Stimulated activated naive B cell treated with anti-CD40 and anti-IgM and Interleukin-4, amounts not matched to agents 10 μg/mL and 1 μg/mL and 100 μg/mL, for 72 hours (primary cell): ENCODE measurements at places on chromosomes 4 and X.
A peak's percentile ranks its signal among the peaks of the same experiment; 100 is the strongest.

- no peak for DNase-seq
- no peak overlapping the region for H3K4me3 ChIP-seq
- H3K27me3 ChIP-seq, result peaks cover 9% of the 10 kb centered on the region
- H3K27ac ChIP-seq, result no peak overlapping the region
Measured at GRCh38 chr4:128782875-128783614, 26.5 kb upstream of the JADE1 start.

GRCh38 chrX:31245714-31246113 lies 173.9 kb upstream of the FTHL17 start:
- H3K27ac ChIP-seq, result no peak overlapping the region
- H3K4me1 ChIP-seq, result peaks cover 6% of the 10 kb centered on the region
- H3K27me3 ChIP-seq, result no peaks in the 10 kb centered on the region
- H3K4me3 ChIP-seq, result no peak overlapping the region

- peaks cover 2% of the 10 kb centered on the region for H3K4me1 ChIP-seq
- H3K4me3 ChIP-seq, result no peak overlapping the region
- H3K36me3 ChIP-seq, result no peaks in the 10 kb centered on the region
- H3K27ac ChIP-seq, result no peak overlapping the region
- no peaks in the 10 kb centered on the region for H3K27me3 ChIP-seq
Measured at GRCh38 chr4:10998846-10999245, 314.3 kb upstream of the CLNK start.

DNA sequence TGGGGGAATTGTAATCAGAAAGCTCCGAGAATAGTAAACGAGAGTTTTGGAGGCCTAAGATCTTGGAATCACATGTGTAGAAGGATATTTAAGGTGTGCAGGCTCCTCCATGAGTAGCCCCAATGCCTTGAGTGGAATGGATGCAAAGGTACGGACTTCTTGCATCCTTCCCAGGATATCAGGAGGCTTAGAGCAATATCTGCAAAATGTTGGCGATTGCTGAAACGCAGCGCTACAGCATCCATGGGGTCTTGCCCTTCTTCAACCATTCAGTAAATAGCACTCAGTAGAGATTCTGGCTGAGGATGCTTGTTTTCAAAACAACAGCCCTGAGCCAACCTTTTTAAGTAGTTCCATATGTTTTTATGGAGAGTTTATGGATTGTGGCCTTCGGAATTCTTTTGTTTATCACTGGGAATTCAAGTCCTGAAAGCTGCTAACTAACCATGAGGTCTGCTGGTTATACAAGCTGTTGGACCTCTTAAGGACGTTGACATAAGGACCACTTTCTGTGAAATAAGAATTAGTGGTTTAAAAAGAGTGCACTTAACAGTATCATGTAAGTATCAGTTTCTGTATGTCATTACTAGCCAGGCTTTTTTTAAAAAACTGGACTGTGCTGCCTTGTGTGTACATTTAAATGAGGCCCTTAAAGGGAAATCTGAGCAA lies 228.8 kb upstream of the PGRMC2 start:
- H3K4me3 ChIP-seq, result no peak overlapping the region
- no peak overlapping the region for H3K27ac ChIP-seq
- no peak for DNase-seq

DNA sequence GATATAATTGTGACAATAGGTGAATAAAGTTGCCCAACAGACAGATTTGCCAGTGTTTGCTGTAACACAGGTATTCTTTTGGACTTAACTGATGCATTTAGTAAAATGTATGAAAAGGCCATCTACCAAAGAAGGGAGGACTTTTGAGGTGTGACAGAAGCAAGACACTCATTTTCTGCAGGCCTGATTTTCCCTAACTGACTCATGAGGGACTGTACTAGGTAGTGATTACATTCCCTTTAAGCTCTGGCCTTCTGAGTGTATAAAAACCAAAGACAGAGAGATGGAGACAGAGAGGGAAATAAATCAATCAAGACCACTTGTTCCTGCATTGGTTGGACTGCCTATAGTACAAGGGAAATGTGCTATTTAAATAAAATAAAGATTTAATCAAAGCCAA lies 150.8 kb upstream of the GALNT7 start:
- H3K36me3 ChIP-seq, result no peaks in the 10 kb centered on the region
- H3K4me3 ChIP-seq, result no peak overlapping the region
- no peaks in the 10 kb centered on the region for H3K4me1 ChIP-seq
- H3K27me3 ChIP-seq, result peaks cover 7% of the 10 kb centered on the region
- no peak for DNase-seq
- H3K27ac ChIP-seq, result no peak overlapping the region

- DNase-seq, result no peak
- no peaks in the 10 kb centered on the region for H3K36me3 ChIP-seq
- H3K4me1 ChIP-seq, result no peaks in the 10 kb centered on the region
- no peak overlapping the region for H3K4me3 ChIP-seq
Measured at GRCh38 chr4:20901851-20902250, 201.6 kb downstream of the PACRGL start.

DNA sequence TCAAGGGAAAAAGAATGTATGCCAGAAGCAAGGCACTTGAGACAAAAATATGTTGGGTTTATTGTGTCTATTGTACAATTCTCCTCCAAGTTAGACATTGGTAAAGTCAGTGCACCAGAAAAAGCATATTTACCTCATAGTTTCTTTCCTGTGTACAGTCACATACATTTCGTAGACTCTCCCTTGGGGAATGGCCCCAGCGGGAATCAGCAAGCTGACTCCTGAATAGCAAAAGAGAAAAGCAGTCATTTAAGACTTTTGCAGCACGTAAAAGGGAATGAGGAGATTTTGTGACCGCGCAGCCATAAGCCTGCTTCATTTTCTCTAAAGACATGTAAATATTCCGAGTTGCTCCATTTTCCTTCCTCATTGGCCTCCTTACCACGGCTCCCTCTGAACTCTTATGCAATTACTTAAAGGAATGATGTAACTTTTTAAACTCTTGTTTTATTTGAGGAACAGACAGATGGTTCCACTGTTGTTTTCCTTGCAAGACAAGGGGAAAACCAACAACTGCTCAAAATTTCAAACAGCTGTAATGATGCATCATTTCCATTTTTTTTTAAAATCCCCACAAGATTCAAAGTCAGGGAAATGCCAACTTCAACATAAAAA lies 332.7 kb downstream of the UNC5C start:
- no peaks in the 10 kb centered on the region for H3K4me1 ChIP-seq
- no peak overlapping the region for H3K4me3 ChIP-seq
- no peaks in the 10 kb centered on the region for H3K36me3 ChIP-seq
- no peaks in the 10 kb centered on the region for H3K27me3 ChIP-seq

- no peaks in the 10 kb centered on the region for H3K36me3 ChIP-seq
- H3K4me1 ChIP-seq, result peaks cover 13% of the 10 kb centered on the region
- H3K27me3 ChIP-seq, result peaks cover 54% of the 10 kb centered on the region
- H3K27ac ChIP-seq, result no peak within 1 kb of the TSS
- peak within 1 kb of the TSS; percentile 75 for H3K4me3 ChIP-seq
- no peak for DNase-seq
Measured at GRCh38 chr4:52051213-52051614, at the start of gene SPATA18. Gene SPATA18, plus strand, starts transcription at chr4:52051304. Its CDS starts 401 bp downstream, at chr4:52051705.

DNA sequence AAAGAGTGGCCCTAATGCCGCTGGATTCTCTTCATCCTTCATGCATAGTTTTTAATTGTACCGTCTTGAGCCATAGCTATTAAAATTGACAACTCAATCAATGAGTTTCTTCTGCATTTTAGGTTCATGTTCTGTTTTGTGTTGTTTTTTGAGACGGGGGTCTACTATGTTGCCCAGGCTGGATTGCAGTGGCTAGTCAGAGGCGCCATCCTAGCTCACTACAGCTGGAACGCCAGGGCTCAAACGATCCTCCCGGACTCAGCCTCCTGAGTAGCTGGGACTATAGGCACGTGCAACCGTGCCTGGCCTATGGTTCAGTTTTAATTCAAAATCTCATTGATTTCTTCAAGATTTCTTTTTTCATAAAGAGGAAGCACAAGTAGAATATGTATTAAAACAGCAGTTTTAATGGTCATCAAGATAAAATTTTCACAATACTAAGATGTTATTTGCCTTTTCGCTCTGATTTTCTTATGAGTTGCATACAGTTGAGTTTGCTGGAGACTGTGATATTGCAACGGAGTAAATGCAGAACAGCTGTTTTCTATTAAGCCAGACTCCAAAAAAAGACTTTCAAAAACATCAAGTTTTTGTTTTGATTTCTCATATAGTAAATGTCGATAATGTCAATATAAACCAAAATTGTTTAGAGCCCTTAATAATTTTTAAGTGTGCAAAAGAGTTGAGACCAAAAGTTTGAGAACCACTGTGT lies 1.1 kb upstream of the STX18 start:
- H3K27me3 ChIP-seq, result no peaks in the 10 kb centered on the region
- peak overlapping the region; percentile 97 for H3K27ac ChIP-seq
- peaks cover 28% of the 10 kb centered on the region for H3K36me3 ChIP-seq
- peak overlapping the region; percentile 91 for H3K4me3 ChIP-seq
- peaks cover 52% of the 10 kb centered on the region for H3K4me1 ChIP-seq

- peaks cover 28% of the 10 kb centered on the region for H3K36me3 ChIP-seq
- no peak overlapping the region for H3K27ac ChIP-seq
- no peaks in the 10 kb centered on the region for H3K27me3 ChIP-seq
- H3K4me3 ChIP-seq, result no peak overlapping the region
- peaks cover 14% of the 10 kb centered on the region for H3K4me1 ChIP-seq
Measured at GRCh38 chr4:113469023-113469390, 292.5 kb downstream of the CAMK2D start.

- H3K4me3 ChIP-seq, result no peak overlapping the region
- no peaks in the 10 kb centered on the region for H3K36me3 ChIP-seq
- H3K4me1 ChIP-seq, result no peaks in the 10 kb centered on the region
- H3K27ac ChIP-seq, result no peak overlapping the region
- DNase-seq, result no peak
- H3K27me3 ChIP-seq, result no peaks in the 10 kb centered on the region
Measured at GRCh38 chr4:186934841-186935443, 211.3 kb upstream of the FAT1 start.

- H3K4me3 ChIP-seq, result no peak overlapping the region
- H3K27me3 ChIP-seq, result no peaks in the 10 kb centered on the region
- H3K36me3 ChIP-seq, result no peaks in the 10 kb centered on the region
- no peaks in the 10 kb centered on the region for H3K4me1 ChIP-seq
Measured at GRCh38 chr4:111213531-111213930, 590.7 kb upstream of the PITX2 start.

GRCh38 chr4:36026348-36026880 lies 217.9 kb downstream of the ARAP2 start:
- no peaks in the 10 kb centered on the region for H3K27me3 ChIP-seq
- H3K4me3 ChIP-seq, result no peak overlapping the region
- H3K36me3 ChIP-seq, result no peaks in the 10 kb centered on the region
- H3K27ac ChIP-seq, result no peak overlapping the region
- H3K4me1 ChIP-seq, result no peaks in the 10 kb centered on the region
- no peak for DNase-seq

DNA sequence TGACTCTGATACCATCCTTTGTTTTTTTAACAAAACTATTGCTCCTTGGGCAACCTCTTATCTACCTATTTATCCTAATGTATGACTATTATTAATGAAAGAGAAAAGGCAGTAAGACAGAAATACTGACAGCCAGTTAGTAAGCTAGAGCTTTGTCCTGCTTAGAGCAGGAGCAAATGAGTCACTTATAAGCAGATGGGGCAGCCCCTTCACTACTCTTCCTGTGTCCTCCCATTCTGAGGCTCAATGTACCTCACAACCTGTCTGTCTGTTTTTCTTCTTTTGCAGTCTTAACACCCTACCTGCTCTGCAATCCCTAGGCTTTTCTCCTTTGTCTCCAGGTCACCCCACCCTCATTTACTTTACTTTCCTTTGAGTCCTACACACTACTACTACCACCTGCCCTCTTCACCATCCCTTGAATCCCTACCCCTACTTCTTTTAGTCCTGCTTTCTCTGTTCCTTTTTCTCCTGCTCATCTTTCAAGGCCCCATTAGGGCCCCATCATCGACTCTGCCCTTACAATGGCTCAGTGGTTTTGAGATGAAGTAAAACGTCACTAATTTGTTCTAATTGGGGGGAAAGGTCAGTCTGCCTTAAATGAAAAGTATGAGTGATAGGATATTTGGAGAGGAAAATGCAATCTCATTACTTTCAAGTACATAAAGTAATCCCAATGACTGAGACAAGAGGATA lies 294.3 kb downstream of the GUCY2F start:
- no peak overlapping the region for H3K27ac ChIP-seq
- no peaks in the 10 kb centered on the region for H3K27me3 ChIP-seq
- no peak overlapping the region for H3K4me3 ChIP-seq
- DNase-seq, result no peak

- H3K4me3 ChIP-seq, result peak overlapping the region; percentile 23
- DNase-seq, result peak; percentile 49
- H3K27me3 ChIP-seq, result peaks cover 17% of the 10 kb centered on the region
- H3K4me1 ChIP-seq, result peaks cover 56% of the 10 kb centered on the region
- H3K27ac ChIP-seq, result no peak overlapping the region
Measured at GRCh38 chrX:68832101-68832416, 3.2 kb downstream of the EFNB1 start.

DNA sequence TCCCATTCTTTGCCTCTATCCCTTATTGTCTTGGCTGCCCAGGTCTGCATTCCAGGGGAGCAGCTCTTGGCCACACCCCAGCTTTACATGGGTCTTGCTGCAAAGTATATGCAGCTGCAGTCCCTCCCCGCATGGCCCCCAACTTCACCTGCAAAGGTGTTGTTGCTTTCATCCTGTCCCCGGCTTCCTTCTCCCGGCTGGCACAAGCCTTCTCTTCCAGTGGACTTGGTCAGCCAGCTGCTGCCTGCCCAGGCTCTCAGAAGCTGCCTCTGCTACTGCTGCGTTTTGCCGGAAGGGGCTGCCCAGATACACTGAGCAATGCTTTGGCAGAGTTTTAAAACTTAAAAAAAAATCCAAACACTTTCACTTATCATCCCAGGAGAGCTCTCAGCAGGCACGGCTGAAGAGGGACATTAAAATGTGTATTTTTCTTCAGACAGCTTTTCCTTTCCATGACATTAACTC lies 121.2 kb upstream of the PDLIM3 start:
- no peaks in the 10 kb centered on the region for H3K4me1 ChIP-seq
- H3K36me3 ChIP-seq, result no peaks in the 10 kb centered on the region
- H3K27ac ChIP-seq, result no peak overlapping the region
